Activated CD4-positive, alpha-beta T cell treated with anti-CD3 and anti-CD28 coated beads for 24 hours (primary cell): ENCODE measurements at places on chromosomes 7 and 10.
A peak's percentile ranks its signal among the peaks of the same experiment; 100 is the strongest.

DNA sequence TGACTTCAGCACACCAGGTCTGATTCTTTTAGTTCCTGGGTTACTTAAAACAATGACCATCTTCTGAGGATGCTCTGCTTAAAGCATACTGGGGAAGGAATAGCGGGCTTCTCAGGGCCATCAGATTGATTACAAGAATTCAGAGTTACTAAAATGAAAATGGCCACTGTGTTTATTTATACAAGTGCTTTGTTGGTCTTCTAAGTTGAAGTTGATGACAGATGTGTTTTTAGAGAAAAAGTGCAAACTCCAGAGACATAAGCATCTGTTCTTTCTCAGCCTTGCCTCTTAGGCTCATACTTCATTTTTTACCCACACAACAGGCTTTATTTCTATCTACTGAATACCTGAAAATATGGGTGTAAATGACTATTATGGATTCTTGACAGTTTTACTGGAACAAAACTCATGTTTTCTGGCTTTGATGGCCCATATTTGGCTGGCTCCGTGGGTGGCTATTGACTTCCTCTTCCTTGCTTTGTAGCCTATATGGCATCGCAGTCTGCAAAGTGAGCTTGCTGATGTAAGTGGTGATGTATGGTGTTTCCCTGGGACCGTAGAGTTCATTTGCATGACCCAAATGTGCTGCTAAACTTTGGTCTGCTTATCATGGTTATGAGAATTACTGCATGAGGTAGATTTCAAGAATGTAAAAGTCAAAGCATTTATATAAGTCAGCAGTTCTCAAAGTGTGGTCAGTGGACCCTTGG lies 121.3 kb downstream of the BMPER start:
- DNase-seq = no peak

GRCh38 chr10:13859979-13860654 lies 273.4 kb downstream of the PRPF18 start:
- DNase-seq = no peak

GRCh38 chr10:74234569-74234968 lies 83.5 kb downstream of the ADK start:
- no peak for DNase-seq

DNA sequence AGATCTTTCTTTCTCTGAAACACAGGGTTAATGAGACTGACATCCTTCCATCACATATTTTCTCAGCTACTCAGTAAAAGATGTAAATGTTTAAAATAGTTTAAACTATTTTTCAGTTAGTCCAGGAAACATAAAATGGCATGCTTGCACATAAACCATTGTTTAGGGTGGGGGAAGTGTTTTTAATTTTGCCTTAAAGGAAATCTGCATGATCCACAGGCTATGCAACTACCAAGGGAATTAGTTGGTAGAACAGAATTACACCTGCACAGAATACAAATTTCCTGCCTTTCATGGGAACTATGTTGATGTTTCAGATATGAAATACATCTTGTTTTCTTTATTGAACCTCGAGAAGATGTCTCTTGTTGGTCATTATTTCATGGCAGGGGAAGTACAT lies 10.6 kb downstream of the CAV1 start:
- no peak for DNase-seq

DNA sequence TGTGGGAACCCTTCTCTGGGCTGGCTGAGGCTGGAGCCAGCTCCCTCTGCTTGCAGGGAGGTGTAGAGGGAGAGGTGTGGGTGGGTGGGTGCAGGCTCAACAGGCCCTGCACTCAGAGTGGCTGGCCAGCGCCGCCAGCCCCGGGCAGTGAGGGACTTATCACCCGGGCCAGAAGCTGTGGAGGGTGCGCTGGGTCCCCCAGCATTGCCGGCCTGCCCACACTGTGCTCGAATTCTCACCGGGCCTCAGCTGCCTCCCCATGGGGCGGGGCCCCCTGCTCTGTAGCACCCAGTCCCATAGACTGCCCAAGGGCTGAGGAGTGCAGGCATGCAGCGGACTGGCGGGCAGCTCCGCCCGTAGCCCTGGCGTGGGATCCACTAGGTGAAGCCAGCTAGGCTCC lies 190.7 kb upstream of the TAC1 start:
- no peak for DNase-seq

DNA sequence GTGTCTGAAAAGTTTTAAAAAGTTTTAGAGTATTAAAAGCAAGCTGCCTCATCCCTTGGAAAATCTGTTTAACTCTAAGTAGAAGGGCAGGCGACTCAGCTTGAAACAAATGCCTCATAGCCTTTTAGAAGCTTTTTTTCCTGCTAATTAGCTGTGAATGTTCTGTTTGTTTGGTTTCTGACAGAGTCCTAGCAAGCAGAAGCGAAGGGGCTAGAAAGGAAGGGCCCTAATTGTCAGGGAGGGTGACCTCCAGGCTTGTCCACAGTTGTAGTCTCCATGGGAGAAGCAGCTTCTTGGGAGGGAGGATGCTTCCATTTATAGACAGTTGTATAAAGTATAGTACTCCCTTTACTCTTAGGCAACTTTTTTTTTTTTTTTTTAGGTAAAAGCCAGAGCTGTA lies 90.9 kb downstream of the DNAJC1 start:
- DNase-seq = no peak

- no peak for DNase-seq
These were observed 59.3 kb downstream of the BMPER start for GRCh38 chr7:33964417-33965182.

GRCh38 chr10:124292911-124293615 lies 125.7 kb downstream of the OAT start:
- DNase-seq = no peak

DNA sequence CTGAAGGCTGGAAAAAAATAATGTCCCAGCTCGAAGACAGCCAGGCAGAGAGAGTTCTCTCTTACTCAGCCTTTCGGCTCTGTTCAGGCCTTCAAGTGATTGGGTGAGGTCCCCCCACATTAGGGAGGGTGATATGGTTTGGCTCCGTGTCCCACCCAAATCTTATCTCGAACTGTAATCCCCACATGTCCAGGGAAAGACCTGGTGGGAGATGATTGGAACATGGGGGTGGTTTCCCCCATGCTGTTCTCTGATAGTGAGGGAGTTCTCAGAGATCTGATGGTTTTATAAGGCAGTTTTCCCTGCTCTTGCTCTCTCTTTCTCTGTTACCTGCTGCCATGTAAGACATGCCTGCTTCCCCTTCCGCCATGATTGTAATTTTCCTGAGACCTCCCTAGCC lies 36.6 kb upstream of the LEP start:
- no peak for DNase-seq

- no peak for DNase-seq
These were observed 8.7 kb downstream of the WBP1L start for GRCh38 chr10:102752266-102752930.

- no peak for DNase-seq
These were observed 482.3 kb downstream of the SORCS1 start for GRCh38 chr10:106682175-106682574.

- DNase-seq = no peak
These were observed 35.5 kb upstream of the TBX20 start for GRCh38 chr7:35289376-35289775.

DNA sequence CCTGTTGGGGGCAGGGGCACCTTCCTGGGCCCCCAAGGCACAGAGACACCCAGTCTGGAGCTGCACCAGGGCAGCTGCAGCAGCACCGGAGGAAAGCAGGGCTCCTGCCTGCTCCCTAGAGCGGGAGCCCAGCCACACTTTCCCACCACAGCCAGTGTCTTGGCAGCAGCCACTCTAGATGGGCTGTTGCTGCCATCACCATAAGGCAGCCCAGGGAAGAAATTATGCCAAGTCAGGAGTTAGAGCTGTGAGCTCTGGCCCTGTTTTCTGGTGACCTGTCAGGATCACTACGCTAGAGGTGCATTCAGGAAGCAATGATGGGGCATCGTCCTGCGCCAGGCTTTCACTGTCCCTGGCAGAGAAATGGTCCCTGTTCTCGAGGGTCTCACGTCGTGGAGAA lies 38.0 kb upstream of the ZNRF2 start:
- no peak for DNase-seq

DNA sequence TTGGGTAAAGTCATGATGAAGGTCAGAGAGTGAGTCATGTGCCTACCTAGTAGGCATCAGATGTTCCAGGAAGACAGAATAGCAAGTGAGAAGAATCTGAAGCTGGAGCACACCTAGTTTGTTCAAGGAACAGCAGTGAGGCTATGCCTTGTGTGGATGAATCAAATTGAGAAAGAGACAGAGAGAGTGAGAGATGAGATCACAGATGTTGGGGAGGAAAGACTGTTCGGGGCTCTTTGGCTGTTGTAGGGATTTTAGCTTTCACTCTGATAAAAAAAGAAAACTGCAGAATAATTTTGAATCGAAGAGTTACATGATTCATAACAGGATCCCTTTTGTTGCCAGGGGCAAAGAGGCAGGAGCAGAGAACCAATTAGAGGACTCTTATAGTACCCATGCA lies 6.3 kb downstream of the LIPF start:
- DNase-seq = peak; percentile 7

GRCh38 chr10:615583-616152 lies 73.8 kb downstream of the DIP2C start:
- DNase-seq = no peak

GRCh38 chr7:111788286-111789047 lies 226.2 kb upstream of the IMMP2L start:
- DNase-seq = no peak

- DNase-seq = no peak
These were observed 179.3 kb downstream of the PFKFB3 start for GRCh38 chr10:6382081-6382480.

GRCh38 chr7:7972922-7973594 lies 4.5 kb downstream of the GLCCI1 start:
- no peak for DNase-seq

DNA sequence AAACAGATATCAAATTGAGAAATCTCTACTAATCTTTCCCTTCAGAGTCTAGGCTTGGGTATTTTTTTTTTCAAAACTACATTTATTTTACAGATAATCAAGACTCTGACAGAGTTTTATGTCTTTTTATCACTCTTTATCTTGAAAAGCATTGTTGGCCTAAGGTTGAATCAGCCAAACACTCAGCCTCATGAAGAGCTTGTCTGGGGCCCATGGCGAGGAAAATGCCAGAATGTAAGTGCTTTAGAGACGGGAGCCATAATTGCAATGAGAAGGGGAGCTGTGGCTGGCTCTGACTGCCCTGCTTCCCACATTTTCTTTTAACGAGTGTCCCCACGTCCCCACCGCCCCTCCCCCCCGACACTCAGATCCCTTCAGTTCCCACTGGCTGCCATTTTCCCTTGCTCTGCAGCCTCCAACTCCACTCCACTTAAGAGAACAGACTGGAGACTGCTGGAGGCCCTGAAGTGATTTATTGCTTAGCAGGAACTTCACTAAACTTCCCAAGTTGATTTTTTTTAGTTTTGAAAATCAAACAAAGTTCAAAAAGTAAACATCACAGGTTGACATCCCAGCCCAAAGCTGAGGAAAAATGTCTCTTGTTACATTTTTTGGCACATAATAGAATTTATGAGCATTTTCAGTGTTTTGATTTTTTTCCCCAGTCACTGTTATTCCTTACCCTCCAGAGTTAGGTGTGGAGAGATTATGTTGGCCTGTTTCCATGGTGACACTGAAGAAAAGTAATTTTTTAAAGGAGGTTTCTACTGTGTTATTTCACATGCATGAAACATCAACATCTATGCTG lies 637.5 kb upstream of the GALNT17 start:
- no peak for DNase-seq

GRCh38 chr7:50828801-50829200 lies 46.1 kb upstream of the GRB10 start:
- DNase-seq = no peak

DNA sequence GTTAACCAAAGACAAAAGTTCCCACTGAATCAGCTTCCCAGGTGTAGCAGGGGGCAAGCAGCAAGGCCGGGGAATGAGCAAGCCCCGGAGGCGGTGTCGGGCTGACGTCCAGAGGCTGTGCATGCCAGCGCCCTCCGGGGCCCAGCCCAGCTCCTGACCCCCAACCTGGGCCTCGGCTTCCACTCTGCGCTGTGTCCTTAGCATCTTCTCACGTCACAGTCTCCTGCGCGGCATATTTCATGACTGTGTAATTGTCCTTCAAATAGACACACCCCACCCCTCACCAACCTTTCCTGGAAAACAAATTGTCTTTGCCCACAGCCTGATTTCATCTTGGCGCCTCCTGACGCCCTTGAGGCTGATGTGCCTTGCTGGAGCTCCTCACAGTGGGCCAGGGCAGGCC lies 133.5 kb downstream of the RGS10 start:
- no peak for DNase-seq

- no peak for DNase-seq
These were observed 27.3 kb upstream of the KNDC1 start for GRCh38 chr10:133132473-133133291.

DNA sequence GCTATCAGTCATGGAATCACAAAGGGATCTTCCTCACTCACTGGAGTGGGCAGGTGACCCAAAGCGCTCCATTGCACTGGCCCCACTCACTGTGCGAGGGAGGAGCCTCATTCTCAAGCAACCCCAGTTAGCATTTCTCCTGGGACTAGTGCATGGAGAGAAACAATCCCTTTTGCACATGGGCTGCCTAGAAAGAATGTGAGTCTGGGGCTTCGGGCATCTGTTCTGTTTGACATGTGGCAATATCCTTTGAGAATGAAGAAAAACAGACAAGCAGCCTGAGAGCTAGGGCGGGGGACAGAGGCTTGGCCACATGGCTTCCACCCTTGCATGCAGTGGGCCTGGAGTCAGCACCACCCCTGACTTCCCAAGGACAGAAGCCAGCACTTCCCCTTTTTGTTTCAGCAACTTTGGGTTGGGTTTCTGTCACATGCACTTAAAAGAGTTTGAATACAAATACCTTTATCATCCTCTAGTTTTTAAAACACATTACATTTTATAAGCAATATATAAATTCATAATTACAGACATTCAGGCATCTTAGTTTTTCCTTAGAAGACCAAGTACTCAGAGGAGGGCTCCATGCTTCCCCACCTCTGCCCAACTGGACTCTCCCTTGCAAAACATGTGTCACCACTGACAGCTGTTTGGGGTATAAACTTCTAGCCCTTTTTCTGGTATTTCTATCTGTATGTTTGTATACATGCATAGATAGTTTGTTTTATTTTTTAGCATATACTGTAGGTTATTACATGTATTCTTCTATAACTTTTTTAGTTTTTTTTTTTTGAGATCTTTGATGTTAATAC lies 73.8 kb downstream of the RBM20 start:
- DNase-seq = no peak

DNA sequence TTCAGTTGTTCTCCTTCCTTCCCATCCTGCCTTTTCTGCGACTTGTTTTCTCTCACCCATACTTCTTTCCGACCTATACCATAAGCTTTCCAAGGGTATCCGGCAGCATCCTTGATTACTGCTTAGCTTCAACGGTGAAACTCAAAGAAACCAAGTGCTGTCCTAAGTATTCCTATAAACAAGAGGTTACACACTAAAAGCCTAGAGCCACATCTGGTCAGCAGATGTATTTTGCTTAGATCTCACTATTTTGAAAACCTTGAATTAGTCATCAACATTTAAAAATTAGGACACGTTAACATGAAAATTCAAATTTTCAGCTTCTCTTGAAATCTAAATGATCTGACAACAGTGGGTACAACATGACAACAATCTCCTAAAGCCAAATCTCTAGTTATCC lies 20.0 kb downstream of the ARHGAP21 start:
- DNase-seq = no peak

- DNase-seq = no peak
These were observed 90.4 kb downstream of the ZMIZ1 start for GRCh38 chr10:79159141-79159651.

- DNase-seq = no peak
These were observed 113.2 kb upstream of the IFRD1 start for GRCh38 chr7:112336936-112337576.
